Fibroblast of villous mesenchyme (primary cell): ENCODE measurements at places on chromosomes 16 and 17. TPM values are rescaled to one million over a fixed set of nuclear protein-coding genes. Genes with fewer than 3 reads are reported as not detected.

ACACA gene
- total RNA-seq: 70.2 and 89.4 TPM in 2 replicates

SPATA32 gene
- total RNA-seq: under 0.01 TPM in 1 of 2 replicates, not detected in the other

PLK1 gene
- 12.6 and 24.6 TPM in 2 replicates for total RNA-seq

SYCE1L gene
- 0.32 TPM in 1 of 2 replicates, not detected in the other for total RNA-seq

PIRT gene
- total RNA-seq: not detected in 2 replicates

TTYH2 gene
- 1.3 TPM in 2 replicates for total RNA-seq
